Foreskin keratinocyte (primary cell): ENCODE measurements at places on chromosomes 12 and 14. TPM values are rescaled to one million over a fixed set of nuclear protein-coding genes. Genes with fewer than 3 reads are reported as not detected.

SLCO1B1 gene
- not detected in 2 replicates for polyA plus RNA-seq

PRKAG1 gene
- 65.4 and 70.9 TPM in 2 replicates for polyA plus RNA-seq

GDF3 gene
- polyA plus RNA-seq: not detected in 2 replicates

AGAP2 gene
- 0.49 and 0.65 TPM in 2 replicates for polyA plus RNA-seq

CRADD gene
- polyA plus RNA-seq: 9.1 and 9.3 TPM in 2 replicates

RTL1 gene
- not detected in 2 replicates for polyA plus RNA-seq

SLC25A47 gene
- not detected in 2 replicates for polyA plus RNA-seq

EFS gene
- 10.4 and 10.5 TPM in 2 replicates for polyA plus RNA-seq

TNS2 gene
- 1.2 and 3.4 TPM in 2 replicates for polyA plus RNA-seq

BATF gene
- polyA plus RNA-seq: not detected in 2 replicates

IGFBP6 gene
- polyA plus RNA-seq: 46.4 and 62.5 TPM in 2 replicates

PTPRO gene
- 0.03 and 0.04 TPM in 2 replicates for polyA plus RNA-seq

NR1H4 gene
- polyA plus RNA-seq: not detected in 2 replicates

SLC10A1 gene
- polyA plus RNA-seq: not detected in 2 replicates

TMTC3 gene
- 4.7 and 5.2 TPM in 2 replicates for polyA plus RNA-seq
